ENCODE measurements at places on chromosomes 12 and 14.

DNA sequence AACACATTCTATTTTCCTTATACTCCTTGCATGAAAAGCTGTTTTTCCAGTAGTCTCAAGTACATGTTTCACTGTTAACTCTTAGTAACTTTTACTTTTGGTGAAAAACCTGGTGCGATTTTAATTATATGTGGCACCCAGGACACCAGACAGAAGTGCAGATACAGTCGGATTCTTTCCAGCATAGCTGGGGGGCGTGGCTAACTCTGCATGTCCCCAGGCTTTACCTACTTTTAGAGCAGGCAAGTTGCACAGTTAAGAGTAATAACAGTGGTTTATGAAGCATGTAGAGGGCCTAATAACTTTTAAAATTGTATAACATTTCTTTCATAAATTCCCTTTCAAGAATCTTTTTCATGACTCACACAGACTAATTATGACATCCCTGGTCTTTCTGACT, 70.7 kb downstream of the HSD17B6 start:
- no peak for DNase-seq

GRCh38 chr14:85675957-85676356, 146.0 kb downstream of the FLRT2 start:
- no peak for DNase-seq

DNA sequence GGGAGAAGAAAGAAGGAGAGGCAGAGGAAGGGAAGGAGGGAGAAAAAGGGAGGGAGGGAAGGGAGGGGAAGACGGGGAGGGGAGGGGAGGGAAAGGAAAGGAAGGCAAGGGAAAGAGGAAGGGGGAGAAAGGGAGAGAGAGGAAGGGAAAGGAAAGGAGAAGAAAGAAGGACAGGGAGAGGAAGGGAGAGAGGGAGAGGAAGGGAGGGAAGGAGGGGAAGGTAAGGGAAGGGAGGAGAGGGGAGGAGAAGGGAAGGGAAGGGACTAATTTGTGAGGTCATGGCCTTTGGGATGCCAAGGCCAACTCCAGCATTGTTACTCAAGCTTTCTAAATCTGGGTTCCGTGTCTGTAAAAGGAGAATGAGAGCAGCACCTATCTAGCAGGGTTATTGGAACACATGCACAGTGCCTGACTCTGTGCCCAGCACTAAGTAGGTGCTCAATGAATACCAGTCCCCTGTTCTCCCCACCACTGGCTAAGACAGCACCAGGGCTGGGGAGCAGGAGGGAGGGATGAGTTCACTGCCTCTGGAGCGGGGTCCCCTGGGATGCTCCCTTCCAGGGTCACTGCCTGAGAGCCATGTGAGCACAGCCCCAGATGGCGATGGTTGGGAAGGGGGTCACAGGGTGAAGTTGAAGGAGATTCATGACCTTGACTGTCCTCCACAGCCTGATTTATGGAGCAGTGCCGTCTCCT, 560.1 kb upstream of the TBX3 start:
- DNase-seq: no peak

GRCh38 chr14:96622926-96623325, 120.7 kb downstream of the PAPOLA start:
- DNase-seq: no peak

DNA sequence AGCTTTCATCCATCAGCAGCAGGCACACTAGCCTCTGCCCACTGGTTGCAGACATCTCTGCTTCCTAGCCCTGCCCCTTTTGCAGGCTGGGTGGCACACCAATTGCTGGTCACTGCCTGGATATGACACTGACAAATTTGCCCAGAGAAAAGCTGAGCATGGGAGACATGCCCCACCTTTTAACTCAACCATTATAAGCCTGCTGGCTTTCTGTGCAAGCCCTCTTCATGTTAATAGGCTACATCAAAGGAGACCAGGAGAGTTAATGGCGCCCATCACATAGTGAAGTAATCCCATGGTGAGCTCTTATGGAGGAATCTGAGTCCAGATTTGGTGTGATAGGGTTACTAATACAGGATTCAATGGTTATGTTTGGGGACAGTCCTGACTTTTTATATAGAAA, 139.2 kb downstream of the KICS2 start:
- no peak for DNase-seq

DNA sequence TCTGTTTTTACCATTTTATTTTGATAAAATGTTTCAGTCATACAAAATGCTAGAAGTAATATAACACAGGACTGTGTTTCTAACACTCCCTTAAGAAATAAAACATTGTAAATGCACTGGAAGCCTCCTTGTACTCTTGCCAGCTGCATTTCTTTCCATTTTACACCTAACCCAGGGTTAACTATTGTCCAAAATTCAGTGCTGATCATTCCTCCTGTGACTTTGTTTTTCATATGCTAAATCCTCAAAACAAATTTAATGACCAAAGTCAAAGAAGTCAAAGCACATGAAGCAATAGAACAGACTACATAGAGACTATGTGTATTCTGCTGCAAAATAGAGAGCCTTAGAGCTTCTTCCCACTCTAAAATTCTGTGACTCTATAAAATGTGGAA, 420.3 kb upstream of the PRICKLE1 start:
- DNase-seq: no peak

DNA sequence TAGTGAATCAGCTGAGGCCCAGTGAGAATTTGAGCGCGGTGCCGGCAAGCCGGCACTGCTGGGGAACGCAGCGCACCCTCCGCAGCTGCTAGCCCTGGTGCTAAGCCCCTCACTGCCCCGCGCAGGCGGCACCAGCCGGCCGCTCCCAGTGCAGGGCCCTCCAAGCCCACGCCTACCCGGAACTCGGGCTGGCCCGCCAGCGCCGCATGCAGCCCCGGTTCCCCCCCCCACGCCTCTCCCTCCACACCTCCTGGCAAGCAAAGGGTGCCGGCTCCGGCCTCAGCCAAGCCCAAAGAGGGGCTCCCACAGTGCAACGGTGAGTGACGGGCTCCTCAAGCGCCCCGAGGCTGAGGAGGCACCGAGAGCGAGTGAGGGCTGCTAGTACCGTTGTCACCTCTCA, 54.5 kb upstream of the VASH1 start:
- peak; percentile 42 for DNase-seq

GRCh38 chr12:54988402-54989054, 4.0 kb upstream of the TESPA1 start:
- DNase-seq: no peak

DNA sequence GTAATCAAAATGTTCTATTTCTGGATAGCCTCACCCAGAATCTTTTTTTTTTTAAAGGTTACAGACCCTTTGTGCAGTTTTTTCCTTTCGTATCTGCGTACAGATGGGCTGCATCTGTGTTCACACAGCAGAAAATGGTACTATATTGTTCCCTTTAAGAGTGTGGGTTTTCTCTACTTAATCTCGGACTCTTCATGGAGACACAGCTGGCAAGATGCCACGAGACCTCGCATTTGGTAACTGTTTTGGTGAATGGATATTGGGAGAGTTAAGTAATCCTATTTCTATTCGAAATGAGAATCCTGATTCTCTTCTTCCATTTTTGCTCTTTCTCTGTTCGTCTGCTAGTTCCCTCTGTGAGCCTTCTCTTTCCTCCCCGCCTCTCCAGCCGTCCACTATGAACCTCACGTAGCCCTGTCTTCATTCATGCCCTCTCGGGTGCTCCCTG, 85.7 kb downstream of the SAMD4A start:
- no peak for DNase-seq

DNA sequence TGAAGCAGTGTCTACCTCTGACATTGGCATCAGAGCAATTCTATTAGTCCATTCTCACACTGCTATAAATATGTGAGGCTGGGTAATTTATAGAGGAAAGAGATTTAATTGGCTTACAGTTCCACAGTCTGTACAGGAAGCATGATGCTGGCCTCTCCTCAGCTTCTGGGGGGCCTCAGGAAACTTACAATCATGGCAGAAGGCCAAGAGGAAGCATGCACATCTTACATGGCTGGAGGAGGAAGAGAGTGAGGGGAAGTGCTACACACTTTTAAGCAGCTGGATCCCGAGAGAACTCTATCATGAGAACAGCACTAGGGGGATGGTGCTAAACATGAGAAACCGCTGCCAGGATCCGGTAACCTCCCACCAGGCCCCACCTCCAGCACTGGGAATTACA, 25.7 kb upstream of the SEL1L start:
- DNase-seq: no peak

GRCh38 chr14:21768116-21768874, 94.7 kb upstream of the OR4E1 start:
- DNase-seq: no peak

DNA sequence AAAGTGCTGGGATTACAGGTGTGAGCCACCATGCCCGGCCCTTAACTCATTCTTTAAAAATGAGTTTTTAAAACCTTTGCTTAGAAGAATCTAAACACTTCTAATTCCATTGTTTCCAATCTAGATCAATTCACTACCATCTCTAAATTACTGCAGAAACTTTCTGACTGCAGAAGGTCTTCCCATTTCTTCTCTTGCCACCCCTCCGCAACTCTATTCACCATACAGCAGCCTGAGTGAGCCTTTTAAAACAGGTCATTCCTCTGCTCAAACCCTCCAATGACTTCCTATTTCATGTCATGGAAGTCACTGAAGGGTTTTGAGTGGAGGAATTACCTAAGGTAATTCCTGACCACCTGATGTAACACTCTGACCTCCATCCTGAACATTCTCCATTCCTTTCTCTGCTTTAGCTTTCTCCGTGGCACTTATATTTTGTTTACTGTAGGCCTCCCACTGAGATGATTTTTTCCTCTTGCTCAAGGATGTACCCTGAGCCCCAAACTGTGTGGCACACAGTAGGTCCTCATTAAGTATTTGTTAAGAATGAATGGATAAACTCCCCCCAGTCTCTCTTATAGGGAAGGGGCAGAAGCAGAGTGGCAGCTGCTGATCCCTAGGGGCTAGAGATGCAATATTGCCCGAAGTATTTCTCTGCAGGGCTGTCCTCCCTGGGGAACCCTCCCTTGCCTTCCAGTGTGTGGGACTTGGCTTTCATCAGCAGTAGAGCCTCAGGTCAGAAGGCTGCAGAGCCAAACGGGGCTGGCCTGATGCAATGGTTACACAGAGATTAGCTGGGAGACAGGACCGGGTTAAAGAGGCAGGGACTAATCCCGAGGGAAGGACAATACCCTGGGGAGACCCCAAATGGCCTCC, 1.2 kb downstream of the DDIT3 start:
- DNase-seq: no peak

DNA sequence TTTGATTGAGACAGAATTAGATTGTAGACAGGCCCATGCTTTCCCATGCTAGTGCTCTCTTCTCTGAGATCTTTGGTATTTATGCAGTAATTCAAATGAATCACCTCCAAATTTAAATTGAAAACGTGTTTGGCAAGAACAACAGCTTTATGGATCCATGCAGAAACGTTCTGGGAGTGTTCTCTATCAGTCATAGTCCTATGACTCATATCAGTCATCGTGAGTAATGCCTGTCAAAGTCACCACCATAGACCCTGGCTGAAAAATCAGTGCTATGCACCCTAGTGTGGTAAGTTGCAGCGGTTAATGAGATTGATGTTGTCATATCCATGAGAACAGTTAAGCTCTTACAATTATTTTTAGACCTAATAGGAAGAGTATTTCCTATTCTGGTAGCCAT, 90.1 kb upstream of the FOXG1 start:
- DNase-seq: no peak

DNA sequence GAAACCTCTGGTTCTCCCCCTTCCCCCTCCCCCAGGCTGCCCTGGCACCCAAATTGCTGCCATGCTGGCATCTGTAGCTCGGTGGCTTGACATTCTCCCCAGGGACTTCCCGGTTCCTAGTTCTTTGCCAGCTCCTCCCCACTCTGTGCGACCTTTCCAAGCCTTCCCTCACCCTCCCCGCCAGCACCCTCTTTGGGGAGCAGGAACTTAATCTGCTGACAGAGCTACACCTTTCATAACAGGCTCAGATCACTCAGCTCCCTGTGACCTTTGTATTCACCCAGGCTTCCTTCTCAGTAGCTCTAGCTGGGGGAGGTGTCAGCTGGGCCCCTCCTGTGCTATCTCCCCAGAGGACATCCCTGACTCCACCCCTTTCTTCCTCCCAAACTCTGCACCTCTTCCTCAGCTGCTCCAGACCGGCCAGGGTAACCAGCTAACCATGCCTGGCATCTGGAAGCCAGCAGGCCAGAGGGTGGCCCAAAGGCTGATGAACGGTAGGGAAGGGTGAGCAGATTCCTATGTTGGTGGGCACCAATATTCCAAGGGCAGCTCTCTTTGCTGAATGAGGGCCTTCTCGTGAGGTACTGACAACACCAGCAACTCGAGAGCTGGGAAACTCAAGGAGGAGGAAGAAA, 1.8 kb upstream of the COX14 start:
- no peak for DNase-seq

- DNase-seq: no peak
These were observed 205.3 kb downstream of the SSPN start for GRCh38 chr12:26400627-26401026.

GRCh38 chr12:69330475-69331473, 17.4 kb upstream of the LYZ start:
- DNase-seq: no peak

- no peak for DNase-seq
These were observed 40.9 kb upstream of the MBIP start for GRCh38 chr14:36361210-36361853.

DNA sequence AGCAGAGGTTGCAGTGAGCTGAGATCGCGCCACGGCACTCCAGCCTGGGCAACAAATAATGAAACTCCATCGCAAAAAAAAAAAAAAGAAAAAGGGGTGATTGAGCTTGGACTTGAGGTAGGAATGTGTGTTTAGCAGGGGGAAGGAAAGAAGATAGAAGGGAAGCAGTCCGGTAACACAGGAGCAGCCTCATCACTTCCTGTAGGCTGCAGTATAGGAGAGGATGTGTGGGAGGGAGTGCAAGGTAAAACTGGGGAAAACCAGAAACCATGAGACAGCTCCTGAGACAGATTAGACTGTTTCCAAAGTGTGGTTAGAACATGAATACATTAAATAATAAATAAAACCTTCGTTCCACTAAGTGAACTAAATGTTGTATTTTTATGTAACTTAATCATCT, 49.2 kb downstream of the FGD4 start:
- DNase-seq: no peak

- no peak for DNase-seq
These were observed 9.9 kb downstream of the PUS1 start for GRCh38 chr12:131939007-131939406.

DNA sequence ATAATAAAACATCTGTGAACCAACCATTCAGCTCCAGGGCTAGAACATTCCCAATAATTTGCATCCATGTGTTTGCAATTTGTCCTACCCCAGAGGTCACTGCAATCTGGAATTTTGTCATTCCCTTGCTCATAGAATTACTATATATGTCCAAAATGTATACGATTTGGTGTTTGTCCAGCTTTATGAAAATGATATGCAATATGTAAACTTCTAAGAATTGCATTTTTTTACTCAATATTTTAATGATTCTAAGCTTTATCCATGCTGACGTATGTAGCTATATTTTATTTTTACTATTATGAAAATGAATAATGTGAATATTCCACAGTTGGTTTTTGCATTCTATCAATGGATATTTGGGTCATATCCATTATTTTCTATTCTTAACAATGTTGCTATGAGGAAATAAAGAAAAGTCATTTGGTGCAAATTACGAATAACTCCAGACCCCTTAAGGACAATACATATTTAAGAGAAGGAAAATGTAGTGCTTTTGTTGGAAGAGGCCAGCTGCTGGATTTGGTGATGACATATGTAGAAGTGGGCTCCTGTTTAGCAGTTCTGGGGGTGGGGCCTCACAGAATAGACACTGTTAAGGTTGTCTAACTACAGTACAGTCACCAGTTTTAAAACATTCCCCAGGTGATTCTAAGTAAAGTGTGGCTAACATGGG, 139.4 kb downstream of the SLC38A4 start:
- DNase-seq: no peak

Measured in vagina (tissue), 2 donors.